ENCODE measurements at places on chromosomes 3 and 15.

- DNase-seq = no peak
Observed at GRCh38 chr3:51340013-51340829, 44.9 kb upstream of the MANF start.

DNA sequence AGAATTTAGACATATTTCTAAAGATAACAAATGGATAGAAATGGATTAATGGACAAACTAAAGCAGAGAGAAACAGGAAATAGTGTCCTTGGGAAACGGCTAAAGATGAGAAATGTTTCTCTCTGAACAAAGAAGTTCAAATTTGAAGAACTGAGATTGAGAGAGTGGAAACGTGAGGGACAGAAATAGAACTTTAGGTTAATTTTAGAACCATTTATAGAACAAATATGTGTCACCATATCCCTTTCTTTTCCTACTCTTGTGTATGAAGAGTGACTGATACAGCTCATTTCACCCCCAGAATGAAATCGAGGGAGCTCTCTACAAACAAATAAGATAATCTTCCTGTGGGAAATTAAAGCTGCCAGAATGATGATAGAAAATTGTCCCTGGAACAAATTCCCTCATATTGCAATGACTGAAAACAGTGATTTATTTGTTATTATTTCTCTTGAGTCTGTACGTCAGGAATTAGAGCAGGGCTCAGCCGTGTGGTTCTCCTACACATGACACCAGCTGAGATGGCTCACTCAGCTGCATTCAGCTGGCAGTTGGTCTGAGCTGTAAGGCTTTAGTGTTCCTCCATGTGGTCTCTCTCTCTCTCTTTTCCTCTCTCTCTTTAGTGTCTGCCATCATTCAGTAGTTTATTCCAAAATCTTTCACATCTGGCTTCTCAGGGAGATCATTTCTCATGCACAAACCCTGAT, 46.6 kb upstream of the ARPP21 start:
- no peak for DNase-seq

DNA sequence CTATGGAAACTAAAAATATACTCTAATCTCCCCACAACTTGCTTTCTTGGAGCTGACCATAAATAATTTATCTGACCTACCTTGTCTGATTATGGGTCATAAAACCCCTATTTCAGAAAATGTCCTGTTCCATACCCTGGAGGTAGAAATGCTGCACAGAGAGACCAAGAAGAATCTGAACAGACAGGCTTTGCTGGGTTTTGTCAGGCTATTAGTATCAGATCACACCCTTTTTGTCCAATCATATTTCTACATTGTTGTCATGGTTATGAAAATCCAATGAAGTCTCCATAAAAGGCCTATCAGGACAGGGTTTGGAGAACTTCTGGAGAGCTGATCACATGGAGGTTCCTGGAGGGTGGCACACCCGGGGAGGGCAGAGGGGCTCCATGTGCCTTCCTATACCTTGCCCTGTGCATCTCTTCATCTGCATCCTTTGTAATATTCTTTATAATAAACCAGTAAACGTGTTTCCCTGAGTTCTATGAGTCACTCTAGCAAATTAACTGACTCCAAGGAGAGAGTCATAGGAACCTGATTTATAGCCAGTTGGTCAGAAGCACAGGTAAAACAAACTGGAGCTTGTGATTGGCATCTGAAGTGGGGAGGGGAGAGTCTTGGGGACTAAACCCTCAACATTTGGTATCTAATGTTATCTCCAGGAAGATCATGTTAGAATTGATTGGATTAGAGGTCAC, 58.1 kb downstream of the NGLY1 start:
- no peak for DNase-seq

DNA sequence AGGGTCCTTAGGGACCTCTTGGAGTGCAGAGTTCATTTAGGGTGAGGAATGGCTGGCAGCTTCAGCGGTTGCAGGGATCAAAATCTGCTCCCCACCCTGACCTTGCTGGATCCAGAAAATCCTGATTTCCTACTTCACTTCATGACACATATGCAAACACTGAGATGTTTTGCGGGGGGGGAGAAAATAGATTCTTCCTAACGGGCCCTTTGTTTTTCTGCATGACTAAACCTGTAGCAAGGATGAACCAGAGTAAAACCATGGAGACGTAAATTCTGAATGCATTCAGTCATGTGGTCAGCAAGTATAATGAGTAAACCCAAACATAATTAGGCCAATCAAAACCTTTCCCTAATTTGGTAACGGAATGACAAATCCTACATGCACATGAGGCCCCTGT, 20.0 kb upstream of the RBP1 start:
- no peak for DNase-seq

- DNase-seq = no peak
Observed at GRCh38 chr15:101394056-101394630, 95.4 kb downstream of the PCSK6 start.
